GM12891 (cell line): ENCODE measurements at places on chromosomes 1 and 21.
A peak's percentile ranks its signal among the peaks of the same experiment; 100 is the strongest.

DNA sequence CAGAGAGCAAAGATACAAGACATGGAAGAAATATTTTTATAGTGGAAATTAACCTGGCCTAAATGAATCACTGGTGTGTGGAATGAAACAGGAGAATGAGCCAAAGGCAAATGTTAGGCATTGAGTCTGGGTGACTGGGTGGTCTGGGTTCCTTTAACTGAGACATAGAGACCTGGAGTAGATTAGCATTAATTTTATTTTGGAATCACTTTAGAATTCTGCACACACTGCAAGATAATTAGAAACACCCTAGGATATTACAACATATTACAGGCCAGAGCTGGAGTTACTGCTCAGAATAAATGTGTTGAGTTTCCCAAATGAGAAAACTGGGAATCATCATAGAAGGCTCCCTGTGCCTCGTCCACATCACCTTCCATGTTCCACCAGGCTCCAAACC, 85.5 kb downstream of the PLPPR5 start:
- DNase-seq, result no peak

DNA sequence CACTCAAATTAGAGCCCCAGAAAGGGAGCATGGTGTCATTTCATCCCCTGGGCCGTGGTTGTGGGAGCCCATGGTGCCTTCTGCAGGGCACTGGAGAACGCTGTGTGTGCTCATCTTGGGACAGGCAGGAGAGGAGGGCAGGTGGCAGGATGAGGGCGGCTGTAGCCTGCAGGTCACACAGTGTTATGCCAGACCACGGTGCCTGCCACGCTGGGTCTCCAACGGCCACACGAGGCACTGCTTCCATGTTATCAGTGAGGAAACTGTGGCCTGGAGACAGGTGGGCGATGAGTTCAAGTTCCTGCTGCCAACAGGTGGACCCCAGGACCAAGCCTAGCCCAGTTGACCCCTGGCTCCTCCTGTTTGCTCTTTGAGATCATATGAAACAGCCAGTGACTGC, 21.0 kb downstream of the ABCG1 start:
- DNase-seq, result no peak

GRCh38 chr1:26780344-26780957, 7.3 kb upstream of the PIGV start:
- no peak for DNase-seq

- no peak for DNase-seq
Observed at GRCh38 chr21:32834916-32835235, 63.3 kb upstream of the PAXBP1 start.

DNA sequence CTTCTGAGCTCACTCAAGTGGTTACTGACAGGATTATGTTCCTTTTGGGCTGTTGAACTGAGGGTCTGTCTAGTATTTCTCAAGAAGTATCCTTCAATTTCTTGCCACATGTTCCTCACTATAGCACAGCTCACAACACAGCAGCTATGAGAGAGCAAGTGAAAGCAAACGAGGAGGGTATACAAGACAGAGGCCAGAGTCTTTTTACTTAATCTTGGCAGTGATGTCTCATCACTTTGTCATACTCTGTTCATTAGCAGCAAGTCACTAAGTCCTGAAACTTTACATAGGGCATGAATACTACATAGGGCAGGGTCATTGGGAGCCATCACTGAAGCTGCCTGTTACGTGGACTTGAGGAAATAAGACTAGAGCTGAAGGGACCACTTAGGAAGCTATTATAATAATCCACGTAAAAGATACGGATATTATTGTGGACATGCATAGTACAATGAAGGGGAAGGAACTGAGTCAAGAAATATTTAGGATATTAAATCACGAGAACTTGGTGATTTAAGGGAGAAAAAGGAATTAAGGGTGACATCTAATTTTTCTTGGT, 63.7 kb downstream of the SLC30A7 start:
- no peak for DNase-seq

DNA sequence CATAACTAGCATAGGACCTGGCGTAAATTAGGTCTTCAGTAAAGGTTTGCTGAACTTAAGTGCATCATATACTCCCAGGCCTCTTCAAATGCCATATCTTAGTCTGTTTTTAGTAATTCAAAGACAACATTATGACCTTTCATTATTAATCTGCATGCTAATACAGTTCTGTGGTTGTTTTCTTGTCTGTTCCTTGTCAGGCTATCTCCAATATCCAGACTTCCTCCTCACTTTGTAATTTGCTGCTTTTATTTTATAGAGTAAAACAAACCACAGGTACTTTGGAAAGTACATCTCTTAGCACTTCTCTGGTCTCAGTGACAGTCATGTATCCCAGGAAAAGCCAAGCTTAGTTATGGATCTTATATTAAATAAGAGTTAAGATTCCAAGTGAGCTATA, 65.1 kb upstream of the BMP8A start:
- no peak for DNase-seq

DNA sequence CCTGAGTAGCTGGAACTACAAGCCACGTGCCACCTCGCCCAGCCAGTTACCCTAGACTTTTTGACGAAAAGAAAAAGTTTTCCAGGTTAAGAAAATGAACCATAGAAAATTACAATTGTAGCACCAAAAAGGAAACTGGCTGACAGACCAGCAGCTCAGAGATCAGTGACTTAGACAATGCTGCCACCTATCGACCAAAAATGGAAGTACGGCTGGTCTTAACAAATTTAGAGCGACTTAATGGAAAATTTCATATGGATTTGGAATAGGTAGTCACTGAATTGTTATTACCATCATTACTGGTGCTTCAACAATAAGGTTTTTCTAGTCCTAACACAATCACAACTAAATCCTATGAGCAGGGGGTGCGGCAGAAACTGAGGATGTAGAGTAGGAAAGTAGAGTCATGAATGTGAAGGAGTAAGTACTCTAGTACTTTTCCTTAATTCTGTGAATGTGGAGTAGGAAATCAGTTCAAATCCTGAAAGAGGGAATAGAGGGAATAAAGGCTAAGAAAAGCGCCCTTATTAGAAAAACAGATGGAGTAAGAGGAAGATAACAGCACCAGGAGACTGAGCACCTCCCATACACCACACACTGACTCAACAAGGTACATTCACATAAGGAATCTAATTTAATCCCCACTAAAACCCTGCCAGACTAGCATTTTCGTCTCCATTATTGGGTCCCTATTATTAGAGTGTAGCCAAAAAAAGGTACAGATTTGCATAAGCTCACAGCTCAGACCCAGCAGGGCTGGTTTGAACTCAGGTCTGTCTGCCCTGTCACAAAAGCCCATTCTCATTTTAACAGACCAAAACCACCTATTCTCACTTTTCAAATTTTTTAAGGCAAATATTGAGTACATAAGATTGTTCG, 37.9 kb upstream of the MGST3 start:
- DNase-seq, result peak; percentile 27

DNA sequence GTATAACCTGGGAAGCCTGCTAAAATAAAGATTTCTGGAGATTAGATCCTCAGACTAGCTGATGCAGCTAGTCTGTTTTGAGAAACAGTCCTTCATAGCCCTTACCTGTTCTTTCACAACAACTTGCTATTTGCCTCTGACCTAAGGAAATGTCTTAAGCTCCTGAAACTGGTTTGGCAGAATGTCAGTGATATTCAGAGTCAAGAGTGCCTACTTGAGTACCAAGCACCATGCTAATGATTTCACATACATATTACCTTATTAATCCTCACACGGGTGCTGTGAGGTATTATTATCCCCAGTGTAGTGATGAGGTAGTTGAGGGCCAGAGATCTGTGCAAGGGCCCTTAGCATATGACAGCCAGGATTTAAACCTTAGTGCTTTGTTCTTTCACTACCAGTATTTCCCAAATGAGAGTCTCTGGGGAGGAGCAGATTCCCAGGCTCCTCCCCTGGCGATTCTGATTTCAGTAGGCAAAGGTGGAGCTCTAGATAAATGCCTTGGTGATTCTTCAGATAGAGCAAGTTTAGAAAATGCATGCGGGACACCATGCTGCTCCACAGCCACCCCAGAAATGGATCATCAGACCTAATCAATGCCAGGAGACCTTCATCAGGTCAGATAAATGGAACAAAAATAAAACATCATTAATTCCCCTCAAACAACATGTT, 47.4 kb upstream of the WNT2B start:
- no peak for DNase-seq

DNA sequence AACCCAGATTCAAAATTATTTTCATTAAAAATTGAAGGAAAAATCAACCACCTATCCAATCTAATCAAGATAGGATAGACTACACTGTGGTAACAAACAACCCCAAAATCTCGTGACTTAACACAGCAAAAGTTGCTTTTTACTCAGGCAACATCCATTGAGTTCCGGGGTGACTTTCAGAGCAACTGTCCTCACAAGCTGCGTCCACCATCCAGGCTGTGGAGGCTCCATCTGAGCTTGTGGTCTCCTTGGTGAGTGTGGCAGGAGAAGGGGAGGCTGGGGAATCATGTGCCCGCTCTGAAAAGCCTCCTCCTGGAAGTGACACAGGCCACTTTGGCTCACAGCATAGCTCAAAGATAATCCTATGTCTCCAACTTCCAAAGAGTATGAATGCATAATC, 52.4 kb downstream of the CD2 start:
- no peak for DNase-seq
